ENCODE measurements at places on chromosomes 11 and 22. TPM values are rescaled to one million over a fixed set of nuclear protein-coding genes. Genes with fewer than 3 reads are reported as not detected.

Gene HMOX1
- 94.4 TPM for total RNA-seq

Gene CECR2
- total RNA-seq: under 0.01 TPM

Gene HTR3A
- not detected for total RNA-seq

Gene SORL1
- total RNA-seq: 0.38 TPM

Gene SAA4
- not detected for total RNA-seq

Gene LBHD1
- total RNA-seq: 0.82 TPM

Gene ART1
- not detected for total RNA-seq
